ENCODE measurements at places on chromosomes 12 and 14.

- peak; percentile 56 for DNase-seq
Measured at GRCh38 chr14:93619176-93619793, 169.0 kb downstream of the PRIMA1 start.

DNA sequence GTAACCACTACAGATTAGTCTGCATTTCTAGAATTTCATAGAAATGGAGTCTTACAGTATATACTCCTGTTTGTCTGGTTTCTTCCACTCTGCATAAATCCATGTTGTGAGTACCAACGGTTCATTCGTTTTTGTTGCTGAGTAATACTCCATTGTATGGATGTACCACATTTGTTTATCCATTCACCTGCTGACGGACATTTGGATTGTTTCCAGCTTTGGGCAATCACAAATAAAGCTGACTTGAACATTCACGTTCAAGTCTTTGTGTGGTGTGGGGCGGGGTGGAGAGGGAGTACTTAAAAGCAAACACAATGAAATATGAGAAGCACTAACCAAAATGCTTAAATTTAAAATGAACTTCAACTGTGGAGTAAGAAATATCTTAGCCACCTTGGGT is 7.1 kb downstream of the HECTD4 start:
- DNase-seq = no peak

GRCh38 chr14:102363182-102363943 is 622 bp downstream of the TECPR2 start:
- peak; percentile 66 for DNase-seq

GRCh38 chr14:28001002-28001401 is 765.6 kb upstream of the FOXG1 start:
- no peak for DNase-seq

- DNase-seq = no peak
Measured at GRCh38 chr14:93953739-93954515, 22.4 kb downstream of the ASB2 start.

DNA sequence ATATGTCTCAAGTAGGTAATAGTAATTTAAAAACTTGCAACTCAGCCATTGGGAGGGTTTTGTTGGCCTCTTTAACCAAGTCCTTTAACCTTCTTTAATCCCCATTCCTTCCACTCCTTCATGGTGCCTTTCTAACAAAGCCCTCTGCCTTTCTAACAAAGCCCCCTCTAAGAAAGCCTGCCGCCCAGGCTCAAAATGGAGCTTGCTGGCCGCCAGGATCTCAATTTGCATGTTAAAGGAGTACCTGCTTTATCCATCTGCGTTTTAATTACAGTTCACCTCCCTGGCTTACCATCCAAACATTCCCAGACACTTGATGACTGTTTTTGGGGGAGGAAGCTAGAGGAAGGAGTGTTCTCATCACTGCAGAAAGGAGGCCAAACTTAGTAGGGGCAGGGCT is 183.4 kb downstream of the PTPN11 start:
- no peak for DNase-seq

Measured in HFFc6 (cell line).